ENCODE measurements at places on chromosomes 13 and 19.

DNA sequence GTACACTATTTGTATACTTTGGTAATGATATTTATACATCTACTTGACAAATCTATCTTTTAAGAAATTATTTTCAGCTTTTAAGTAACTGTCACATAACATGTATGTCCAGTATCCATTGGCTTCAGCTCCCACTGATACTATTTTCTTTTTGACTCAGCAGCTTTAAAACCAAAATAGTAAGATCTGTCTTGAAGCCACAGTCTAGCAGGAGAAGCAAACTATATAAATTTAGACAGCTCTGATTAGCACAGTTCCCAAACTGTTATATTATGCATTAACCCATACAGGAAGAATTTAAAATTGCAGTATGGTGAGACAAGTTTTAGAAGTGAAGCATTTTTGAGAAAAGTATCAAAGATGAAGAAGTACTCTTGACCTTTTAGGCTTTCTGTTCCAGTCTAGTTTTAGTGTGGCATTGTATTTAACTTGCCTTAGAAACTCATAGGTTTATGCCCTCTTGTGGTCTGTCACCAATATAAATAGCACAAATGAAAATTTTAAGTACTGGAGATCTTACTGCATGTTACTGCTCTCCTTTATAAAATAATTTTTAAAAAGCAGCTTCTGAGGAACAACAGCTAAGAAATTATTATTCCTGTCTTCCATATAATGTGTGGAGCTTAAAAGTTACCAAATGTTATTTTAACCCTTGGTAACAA lies 24.7 kb downstream of the URI1 start:
- peak; percentile 31 for DNase-seq

- no peak for DNase-seq
Measured at GRCh38 chr19:2800506-2800905, 15.2 kb downstream of the THOP1 start.

DNA sequence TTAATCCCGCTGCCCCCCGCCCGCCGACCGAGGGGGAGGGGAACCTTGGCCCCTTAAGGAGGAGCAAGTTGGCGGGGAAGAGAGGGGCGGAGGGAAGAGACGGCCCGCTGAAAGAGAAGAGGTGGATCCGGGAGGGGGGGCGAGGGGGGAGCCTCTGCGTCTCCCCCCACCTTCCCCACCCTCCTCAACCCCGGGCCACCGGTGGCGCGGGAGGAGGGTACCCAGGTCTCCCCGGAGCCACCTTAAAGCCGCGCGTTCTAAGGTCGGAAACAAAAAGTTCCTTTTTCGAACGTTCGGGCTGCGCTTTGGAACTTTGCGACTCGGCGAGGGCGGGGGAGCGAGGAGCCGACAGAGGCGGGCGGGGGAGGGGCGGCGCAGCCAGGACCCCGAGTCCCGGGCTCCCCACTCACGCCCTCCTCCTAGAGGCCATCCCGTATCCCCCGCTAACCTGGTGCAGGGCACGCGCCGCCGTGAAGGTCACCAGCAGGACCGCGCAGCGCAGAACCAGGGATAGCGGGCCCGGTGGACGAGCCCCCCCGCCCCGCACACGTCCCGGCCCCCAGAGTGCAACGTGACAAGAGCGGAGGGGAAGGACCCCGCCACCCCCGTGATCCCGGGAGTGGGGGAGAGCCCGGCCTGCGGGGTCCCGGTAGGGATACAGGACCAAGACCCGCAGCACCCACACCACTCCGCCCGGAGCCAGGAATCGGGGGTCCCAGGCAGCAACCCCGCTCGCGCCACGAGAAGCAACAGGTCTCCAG lies 659 bp downstream of the ERF start:
- peak; percentile 71 for DNase-seq

DNA sequence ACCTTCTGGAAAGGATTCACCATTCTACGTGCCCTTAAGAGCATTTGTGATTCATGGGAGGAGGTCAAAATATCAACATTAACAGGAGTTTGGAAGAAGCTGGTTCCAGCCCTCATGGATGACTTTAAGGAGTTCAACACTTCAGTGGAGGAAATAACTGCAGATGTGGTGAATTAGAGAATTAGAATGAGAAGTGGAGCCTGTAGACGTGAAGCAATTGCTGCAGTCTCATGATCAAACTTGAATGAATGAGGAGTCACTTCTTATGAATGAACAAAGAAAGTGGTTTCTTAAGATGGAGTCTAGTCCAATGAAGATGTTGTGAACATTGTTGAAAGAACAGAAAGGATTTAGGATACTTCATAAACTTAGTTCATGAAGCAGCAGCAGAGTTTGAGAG lies 129.1 kb downstream of the TNFRSF19 start:
- DNase-seq = no peak

GRCh38 chr19:38089440-38089839 lies 134.6 kb downstream of the DPF1 start:
- DNase-seq = no peak

GRCh38 chr19:41792513-41793413 lies 3.6 kb upstream of the CEACAM3 start:
- DNase-seq = peak; percentile 71

DNA sequence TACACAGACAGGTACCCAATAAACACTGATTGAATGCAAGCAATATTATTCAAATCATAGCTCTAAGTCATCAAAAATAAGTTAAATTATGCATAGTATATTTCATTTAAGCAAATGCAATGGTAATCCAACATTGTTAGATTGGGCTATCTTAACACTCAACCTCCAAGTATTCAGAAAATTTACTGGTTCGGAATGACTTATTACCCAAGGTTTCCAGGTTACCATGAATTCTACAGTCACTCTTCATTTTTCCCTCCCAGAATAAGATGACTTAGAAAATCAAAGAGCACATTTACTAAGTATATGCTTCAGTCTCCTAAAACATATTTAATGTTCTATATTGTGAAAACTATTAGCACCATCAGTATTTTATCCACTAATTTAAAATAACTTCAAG lies 6.0 kb downstream of the UBL3 start:
- DNase-seq = no peak

GRCh38 chr19:11452620-11453310 lies 17.3 kb downstream of the PRKCSH start:
- no peak for DNase-seq

DNA sequence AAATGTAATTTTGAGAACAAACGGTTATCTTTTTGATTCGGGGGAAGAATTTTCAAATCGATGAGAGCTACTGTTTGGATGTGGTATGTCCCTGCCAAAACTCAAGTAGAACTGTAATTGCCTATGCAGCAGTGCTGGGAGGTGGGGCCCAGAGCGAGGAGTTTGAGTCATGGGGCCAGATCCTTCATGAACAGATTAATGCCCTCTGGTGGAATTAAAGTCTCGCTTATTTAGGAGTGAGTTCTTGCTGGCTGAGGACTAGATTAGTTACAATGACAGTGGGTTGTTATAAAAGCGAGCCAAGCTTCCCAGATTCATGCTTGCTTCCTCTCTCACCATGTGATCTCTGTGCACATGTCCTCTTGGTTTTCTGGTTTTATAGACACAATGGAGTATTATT lies 11.8 kb upstream of the PRR20A start:
- no peak for DNase-seq

DNA sequence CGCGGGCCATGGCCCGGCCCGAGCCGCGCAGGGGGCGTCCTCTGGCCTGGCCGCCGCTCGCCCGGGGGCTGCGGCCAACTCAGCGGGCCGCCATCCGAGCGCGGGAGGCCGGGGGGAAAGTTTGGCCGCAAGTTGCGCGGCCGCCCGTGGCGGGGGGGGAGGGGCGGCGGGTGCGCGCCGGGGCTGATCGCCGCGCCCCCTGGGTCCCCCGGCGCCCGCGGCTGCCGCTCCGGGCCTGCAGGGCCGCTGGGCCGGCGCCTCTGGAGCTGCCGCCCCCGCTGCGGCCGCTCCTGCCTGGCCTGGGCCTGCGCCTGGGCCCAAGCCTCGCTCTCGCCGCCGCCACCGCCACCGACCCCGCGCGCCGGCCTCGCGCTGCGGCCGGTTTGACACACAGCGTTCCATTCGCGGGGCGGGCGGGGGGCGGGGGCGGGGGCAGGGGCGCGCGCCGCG lies at the start of gene NR2F6:
Gene NR2F6, minus strand, starts transcription at position 385 of the 450 bp plus-strand sequence. CDS start 699 bp downstream, outside the sequence.
- DNase-seq = no peak

- peak; percentile 78 for DNase-seq
Measured at GRCh38 chr19:46786236-46787039, 2.0 kb downstream of the SLC1A5 start.

GRCh38 chr19:2529473-2529918 lies 53.6 kb downstream of the GADD45B start:
- DNase-seq = peak; percentile 91

GRCh38 chr19:8321986-8322637 lies 816 bp downstream of the RPS28 start:
- peak; percentile 39 for DNase-seq

- no peak for DNase-seq
Measured at GRCh38 chr19:34597596-34597995, 79.4 kb downstream of the SCGB2B2 start.

DNA sequence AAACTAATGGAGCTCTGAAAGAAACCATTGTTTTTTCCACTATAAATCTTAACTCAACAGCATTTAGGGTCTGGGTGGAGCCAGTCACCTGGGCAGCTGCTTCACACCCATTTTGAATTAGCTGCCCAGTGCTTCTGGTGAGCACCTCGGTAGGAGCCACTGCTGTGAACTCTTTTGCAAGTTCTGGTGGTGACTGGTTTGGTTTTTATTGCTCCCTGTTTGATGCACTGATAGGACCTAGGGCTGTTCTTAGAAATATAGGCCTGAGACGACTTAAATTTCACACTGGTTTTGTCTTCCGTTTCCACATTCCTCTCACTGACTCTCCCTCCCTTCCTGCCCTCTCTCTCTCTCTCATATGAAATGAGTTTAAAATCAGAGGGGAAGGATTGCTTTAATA lies 103.9 kb downstream of the GGACT start:
- DNase-seq = no peak

GRCh38 chr13:51734786-51735185 lies 69.2 kb downstream of the DHRS12 start:
- no peak for DNase-seq

GRCh38 chr13:50449465-50449864 lies 394.0 kb downstream of the DLEU7 start:
- peak; percentile 82 for DNase-seq

- DNase-seq = no peak
Measured at GRCh38 chr13:69999875-70000274, 107.8 kb upstream of the ATXN8OS start.

GRCh38 chr19:47351548-47351947 lies 2.4 kb downstream of the DHX34 start:
- peak; percentile 68 for DNase-seq

DNA sequence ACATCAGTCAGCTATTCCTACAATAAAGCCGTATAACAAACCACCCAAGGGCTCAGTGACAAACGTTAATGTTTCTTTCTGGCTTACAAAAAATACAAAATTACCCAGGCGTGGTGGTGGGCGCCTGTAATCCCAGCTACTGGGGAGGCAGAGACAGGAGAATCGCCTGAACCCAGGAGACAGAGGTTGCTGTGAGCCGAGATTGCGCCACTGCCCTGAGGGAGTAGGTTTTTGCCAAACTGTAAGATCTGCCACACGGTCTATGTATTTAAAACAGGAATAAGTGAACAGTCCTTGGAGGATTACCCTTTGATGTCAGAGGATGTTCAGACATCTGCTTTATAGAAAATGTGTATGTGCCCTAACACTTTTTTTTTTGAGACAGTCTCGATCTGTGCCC lies 105.8 kb downstream of the DPF1 start:
- DNase-seq = no peak

DNA sequence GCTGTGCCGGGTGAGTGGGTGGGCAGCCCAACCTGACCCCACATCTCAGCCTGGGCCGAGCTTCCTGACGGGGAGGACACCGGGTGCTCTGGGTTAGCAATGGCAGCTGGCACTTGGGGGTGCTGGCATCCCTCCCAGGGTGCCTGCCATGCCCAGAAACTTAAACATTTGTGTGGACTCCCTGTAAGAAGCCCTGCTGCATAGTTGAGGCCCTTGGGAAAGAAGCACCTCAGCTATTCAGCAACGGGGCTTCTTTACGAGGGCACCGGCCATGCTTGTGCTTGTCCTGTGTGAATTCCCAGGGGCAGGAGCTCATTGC lies 33.8 kb upstream of the MEDAG start:
- DNase-seq = no peak

- DNase-seq = no peak
Measured at GRCh38 chr13:75299913-75300862, 181.8 kb downstream of the TBC1D4 start.

GRCh38 chr19:2089001-2089711 lies 7.0 kb downstream of the MOB3A start:
- DNase-seq = peak; percentile 79

DNA sequence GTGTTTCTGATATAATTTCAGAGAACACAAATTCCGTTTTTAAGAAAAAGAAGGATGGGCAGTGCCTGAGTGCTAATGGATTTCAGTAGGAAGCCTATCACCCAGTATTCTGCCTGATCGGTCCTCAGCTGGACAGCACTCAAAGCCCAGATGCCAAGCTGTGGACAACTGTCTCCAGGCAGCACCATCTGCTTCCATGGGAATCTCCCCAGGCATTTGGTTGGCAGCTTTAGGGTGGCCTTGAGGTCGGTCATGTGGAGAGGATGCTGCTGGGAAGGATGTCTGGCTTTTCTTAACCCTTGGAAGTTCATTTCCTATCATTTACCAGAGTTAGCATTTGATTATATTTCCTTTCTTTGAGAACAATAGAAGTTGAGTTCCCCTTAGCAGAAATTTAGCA lies 311.7 kb downstream of the TBC1D4 start:
- peak; percentile 83 for DNase-seq

All from dermis blood vessel endothelial cell (primary cell).